ENCODE measurements at places on chromosomes 3 and 15.

- no peak for DNase-seq
Measured at GRCh38 chr3:131699001-131699400, 196.2 kb upstream of the MRPL3 start.

DNA sequence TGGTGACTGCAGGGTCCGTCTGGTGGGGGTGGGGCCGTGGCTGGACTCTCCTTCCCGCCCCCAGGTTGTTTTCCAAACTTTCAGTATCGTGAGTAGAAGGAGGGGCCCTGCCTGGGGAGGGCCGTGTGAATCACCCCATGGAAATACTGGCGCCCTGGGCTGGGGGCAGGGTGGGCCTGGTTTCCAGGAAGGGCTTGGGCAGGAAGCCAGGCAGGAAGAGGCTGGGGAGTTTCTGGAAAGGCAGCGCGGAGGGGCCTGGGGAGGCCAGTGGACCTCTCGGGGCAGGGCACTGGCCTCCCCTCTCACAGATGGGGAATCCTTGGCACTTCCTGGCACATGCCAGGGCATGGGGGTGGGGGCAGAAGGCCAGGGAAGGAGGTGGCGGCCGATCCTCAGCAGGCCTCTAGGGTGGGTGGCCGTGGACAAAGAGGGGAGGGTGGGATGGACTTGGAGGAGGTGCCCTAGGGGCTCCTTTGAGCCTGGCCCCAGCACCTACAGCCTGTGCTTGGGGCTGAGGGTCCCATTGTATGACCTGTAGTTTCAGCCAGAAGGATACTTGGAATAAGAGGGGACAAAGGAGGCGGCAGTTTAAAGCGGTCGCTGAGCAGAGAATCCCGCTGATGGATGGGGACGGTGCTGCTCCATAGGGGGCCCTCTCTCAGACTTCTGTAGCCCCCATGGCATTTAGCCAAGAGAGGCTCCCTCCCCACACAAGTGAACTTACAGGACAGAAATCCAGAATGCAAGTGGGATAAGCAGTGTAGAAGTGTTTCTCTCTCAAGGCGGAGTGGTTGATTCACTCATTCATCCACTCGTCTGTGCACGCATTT, 56.5 kb upstream of the GATA2 start:
- DNase-seq: no peak

DNA sequence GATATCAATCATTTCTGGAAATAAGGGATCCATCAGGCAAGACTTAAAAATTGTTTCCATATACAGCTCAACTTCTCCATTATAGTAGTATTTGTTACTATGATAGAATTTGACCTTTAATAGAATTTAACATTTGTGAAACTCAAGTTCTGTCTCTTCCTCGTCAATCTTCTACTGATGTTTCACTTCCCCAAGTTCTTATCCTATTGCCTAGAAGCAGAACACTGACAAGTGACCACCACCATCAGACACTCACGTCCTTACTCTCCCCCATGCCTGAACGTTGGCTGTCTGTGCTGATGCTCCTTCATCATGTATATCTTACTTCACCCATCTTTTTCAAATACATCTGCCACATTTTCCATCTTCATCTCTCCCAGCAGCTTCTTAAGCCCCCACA, 26.6 kb upstream of the TAFA4 start:
- DNase-seq: no peak

DNA sequence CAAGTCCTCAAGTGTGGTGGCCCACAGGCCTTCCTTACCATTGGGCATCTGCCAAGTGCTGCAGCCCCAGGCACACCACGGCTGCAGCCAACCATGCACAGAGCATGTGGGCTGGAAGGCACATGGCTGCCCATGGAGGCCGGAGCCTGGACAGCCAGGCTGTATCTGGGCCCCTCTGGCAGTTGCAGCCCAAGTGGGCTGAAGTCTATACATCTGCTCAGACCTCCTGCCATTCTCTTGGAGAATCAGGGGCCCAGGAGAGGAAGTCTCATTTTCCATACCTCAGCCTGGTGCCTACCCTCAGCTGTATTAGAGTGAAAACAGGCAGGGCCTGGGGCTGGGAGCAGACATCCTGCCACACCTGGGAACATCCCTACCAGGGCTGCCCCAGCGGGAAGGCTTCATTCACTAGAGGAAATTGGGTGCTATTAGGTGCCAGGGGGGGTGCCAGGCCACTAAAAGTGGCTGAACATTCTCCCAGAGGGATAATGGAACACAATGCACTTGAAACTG, 48.0 kb upstream of the SLCO2A1 start:
- DNase-seq: no peak

- DNase-seq: no peak
Measured at GRCh38 chr3:31268868-31269267, 263.9 kb upstream of the STT3B start.

- no peak for DNase-seq
Measured at GRCh38 chr3:54772051-54772450, 155.8 kb downstream of the LRTM1 start.

- DNase-seq: no peak
Measured at GRCh38 chr15:52733696-52734255, 54.6 kb upstream of the ATOSA start.

- no peak for DNase-seq
Measured at GRCh38 chr3:123423031-123423430, 25.9 kb downstream of the ADCY5 start.

DNA sequence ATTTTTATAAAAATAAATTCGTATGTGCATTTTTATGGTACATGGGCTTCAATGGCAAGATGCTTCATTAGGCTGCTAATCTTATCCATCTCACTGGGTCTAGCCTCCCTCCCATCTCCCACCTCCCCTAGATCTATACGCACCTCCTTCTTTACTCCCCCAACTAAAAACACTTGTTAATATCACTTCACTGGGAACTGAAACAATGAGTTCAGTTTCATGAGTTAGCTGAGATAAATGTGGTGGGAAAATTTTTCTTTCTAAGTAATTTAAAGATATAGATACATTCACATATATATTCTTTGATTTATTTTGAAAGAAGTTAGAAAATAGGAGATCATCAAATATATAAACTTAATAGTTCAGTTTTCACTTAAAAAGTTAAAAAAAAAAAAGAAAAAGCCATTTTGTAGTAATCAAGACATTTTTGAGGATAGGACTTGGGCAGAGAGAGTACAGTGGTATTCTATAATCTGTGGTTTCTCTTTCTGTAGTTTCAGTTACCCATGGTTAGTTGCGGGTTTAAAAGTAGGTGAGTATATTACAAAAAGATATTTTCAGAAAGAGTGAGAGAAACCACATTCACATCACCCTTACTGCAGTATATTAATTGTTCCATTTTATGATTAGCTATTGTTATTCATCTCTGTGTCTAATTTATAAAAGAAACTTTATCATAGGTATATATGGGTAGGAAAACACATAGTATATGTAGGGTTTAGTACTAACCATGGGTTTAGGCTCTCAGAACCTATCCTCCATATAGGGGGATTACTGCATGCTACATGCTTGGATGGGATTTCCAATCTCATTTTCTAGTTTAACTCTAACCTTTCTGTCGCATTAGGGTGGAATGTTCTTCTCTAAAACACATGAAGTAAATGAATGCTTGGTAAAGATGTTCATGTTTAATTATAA, 316.0 kb upstream of the CBLB start:
- no peak for DNase-seq

DNA sequence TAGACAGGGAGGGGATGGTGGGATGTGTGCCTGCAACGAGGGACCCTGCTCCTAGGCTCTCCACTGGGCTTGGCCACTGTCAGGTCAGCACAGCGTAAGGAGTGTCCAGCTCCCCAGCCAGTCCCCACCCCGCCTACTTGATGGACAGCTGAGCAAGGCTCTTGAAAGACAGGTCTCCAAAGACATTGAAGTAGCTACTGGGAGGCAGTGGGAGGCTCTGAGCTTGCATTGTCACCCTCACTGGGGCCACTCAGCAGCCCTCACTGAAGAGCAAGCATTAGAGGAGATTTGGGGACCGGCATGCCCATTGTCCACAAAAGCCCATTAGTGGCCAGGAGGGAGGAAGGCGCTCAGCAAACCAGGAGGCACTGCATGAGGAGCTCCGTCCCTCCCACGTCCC, 146.5 kb downstream of the MEGF11 start:
- no peak for DNase-seq
